ENCODE measurements at places on chromosomes 6 and 20.

DNA sequence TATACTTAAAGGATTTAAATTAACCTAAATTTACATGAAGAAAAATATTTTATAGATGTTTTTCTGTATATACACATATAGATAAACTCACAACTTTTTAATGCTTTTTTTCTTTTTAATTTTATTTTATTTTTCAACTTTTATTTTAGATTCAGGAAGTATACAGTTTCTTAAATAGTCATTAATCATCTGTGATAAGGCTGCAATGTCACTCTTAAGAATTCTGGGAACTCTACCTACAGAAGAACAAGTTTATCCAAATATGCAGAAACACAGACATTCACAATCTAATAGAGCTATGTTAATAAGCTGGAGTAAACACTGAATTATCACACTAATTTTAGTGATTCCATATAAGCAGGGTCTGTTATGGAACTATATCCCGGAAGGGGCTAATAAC is 181.2 kb downstream of the TASP1 start:
- DNase-seq, result no peak

- no peak for DNase-seq
These were observed 548 bp upstream of the BCAS4 start for GRCh38 chr20:50794181-50794845.

GRCh38 chr6:91299544-91300491 is 712.9 kb upstream of the MAP3K7 start:
- peak; percentile 73 for DNase-seq

DNA sequence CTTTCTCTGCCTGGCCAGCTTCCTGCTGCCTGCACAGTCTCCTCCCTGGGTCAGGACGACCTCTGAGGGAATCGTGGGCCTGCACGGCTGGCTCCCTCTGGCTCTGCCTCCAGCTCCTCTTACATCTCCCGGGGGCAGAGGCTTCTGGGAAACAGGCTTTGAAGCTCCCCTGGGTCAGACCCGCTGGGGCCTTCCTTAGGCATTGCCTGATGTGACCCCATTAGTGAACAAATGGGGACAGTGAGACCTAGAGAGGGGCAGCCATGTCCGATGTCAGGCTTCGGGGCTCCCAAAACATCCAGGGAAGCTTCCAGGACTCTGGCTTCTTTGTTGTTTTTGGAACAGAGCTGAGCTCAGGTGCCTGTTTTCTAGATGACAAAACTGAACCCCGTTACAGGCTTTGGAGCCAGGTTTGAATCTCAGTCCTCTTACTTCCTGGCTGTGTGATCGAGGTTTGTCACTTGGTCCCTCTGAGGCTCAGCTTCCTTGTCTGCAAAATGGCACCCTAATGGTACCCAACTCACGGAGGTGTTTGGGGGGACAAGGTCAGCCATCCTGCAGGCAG is 94.3 kb downstream of the CEBPB start:
- no peak for DNase-seq

GRCh38 chr6:62721408-62721807 is 435.4 kb upstream of the KHDRBS2 start:
- DNase-seq, result no peak
